ENCODE measurements at places on chromosomes 3 and 15.

DNA sequence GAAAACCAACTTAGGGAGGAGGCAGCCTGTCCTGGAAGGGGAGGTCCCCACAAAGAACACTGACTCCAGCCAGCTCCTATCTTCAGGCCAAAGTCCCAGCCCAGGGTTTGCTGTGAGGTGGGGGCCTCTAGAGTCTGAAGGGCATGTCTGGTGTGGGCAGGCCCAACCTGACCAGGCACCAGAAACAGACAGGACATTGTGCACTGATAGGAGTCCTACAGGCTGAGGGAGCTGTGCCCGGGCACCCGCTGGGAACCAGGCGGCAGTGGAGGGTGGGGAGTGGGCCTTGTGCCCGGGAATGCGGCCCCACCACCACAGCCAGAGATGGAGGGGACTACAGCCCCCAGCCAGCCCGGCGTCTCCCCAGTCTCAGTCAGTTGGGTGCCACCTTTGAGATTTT is 161.4 kb downstream of the WNT7A start:
- no peak for DNase-seq

GRCh38 chr3:52237657-52238172 is 1.2 kb downstream of the TWF2 start:
- no peak for DNase-seq

GRCh38 chr3:126982126-126982470 is 817 bp upstream of the PLXNA1 start:
- DNase-seq = peak; percentile 78

DNA sequence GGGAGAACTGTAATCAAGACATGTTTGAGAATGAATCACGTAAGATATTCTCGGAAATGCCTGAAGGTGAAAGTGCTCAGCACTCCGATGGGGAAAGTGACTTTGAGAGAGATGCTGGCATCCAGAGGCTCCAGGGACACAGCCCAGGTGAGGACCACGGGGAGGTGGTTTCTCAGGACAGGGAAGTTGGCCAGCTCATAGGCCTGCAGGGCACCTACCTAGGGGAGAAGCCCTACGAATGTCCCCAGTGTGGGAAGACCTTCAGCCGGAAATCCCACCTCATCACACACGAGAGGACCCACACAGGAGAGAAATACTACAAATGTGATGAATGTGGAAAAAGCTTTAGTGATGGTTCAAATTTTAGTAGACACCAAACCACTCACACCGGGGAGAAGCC is 19.8 kb downstream of the ZSCAN2 start:
- DNase-seq = no peak
